ENCODE measurements at places on chromosomes 3 and 15.

GRCh38 chr3:169283951-169284350 is 379.6 kb downstream of the MECOM start:
- DNase-seq, result no peak
- no peaks in the 10 kb centered on the region for H3K27me3 ChIP-seq
- H3K27ac ChIP-seq, result no peak overlapping the region
- no peak overlapping the region for H3K4me3 ChIP-seq

GRCh38 chr15:78342021-78342420 is 1.9 kb downstream of the CRABP1 start:
- H3K27me3 ChIP-seq, result peaks cover 49% of the 10 kb centered on the region
- H3K4me3 ChIP-seq, result no peak overlapping the region
- no peak for DNase-seq
- H3K27ac ChIP-seq, result no peak overlapping the region
- H3K36me3 ChIP-seq, result no peaks in the 10 kb centered on the region
- peaks cover 4% of the 10 kb centered on the region for H3K4me1 ChIP-seq

GRCh38 chr15:84775867-84776449 is 27.6 kb downstream of the ZNF592 start:
- no peak for DNase-seq
- no peak overlapping the region for H3K4me3 ChIP-seq
- no peak overlapping the region for H3K27ac ChIP-seq
- peaks cover 12% of the 10 kb centered on the region for H3K4me1 ChIP-seq
- H3K36me3 ChIP-seq, result peaks cover 23% of the 10 kb centered on the region
- H3K27me3 ChIP-seq, result no peaks in the 10 kb centered on the region

- no peaks in the 10 kb centered on the region for H3K36me3 ChIP-seq
- no peak overlapping the region for H3K4me3 ChIP-seq
- H3K27ac ChIP-seq, result no peak overlapping the region
- DNase-seq, result no peak
- H3K27me3 ChIP-seq, result peaks cover 3% of the 10 kb centered on the region
- no peaks in the 10 kb centered on the region for H3K4me1 ChIP-seq
Measured at GRCh38 chr3:134749174-134749573, 45.9 kb upstream of the EPHB1 start.

DNA sequence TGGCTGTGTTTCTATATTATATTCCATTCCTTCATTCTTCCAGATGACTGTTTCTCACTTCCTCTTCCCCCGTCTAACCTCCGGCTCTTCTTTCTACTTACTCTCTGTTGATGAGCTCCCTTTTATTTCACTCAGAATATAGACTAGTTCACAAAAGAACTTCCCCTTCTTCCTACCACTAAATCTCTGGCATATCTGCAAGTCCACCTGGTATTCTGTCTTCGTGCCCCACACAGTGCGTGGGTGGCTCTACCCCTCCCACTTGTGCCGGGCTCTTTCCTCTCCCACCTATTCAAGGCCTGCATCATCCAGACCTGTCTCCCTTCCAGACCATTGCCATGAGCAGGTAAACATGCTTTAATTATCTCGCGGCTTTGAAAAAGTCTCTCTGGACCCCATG is 73.0 kb downstream of the SCN10A start:
- H3K36me3 ChIP-seq, result no peaks in the 10 kb centered on the region
- H3K27me3 ChIP-seq, result peaks cover 12% of the 10 kb centered on the region
- H3K4me3 ChIP-seq, result no peak overlapping the region
- no peak for DNase-seq
- H3K4me1 ChIP-seq, result no peaks in the 10 kb centered on the region

- H3K36me3 ChIP-seq, result no peaks in the 10 kb centered on the region
- no peak for DNase-seq
- H3K4me1 ChIP-seq, result no peaks in the 10 kb centered on the region
- H3K4me3 ChIP-seq, result no peak overlapping the region
- H3K27me3 ChIP-seq, result peaks cover 10% of the 10 kb centered on the region
Measured at GRCh38 chr3:161212906-161213305, 8.2 kb upstream of the NMD3 start.

DNA sequence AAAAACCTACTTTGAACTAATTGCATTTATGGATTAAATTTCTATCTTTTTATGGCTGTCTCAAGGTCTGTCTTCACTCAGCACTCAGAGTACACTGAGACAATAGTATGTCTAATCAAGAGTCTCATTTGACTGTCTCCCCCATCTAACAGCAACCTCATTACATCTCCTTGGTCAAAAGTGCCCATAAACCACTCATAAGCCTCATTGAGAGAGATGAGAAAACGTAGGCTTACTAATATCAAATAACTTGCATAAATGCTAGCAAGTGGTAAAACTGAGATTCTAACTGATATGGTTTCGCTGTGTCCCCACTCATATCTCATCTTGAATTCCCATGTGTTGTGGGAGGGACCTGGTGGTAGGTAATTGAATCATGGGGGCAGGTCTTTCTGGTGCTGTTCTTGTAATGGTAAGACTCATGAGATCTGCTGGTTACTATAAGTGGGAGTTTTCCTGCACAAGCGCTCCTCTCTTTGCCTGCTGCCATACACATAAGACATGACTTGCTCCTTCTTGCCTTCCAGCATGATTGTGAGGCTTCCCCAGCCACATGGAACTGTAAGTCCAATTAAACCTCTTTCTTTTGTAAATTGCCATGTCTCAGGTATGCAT is 113.9 kb downstream of the TFDP2 start:
- no peaks in the 10 kb centered on the region for H3K27me3 ChIP-seq
- H3K4me3 ChIP-seq, result no peak overlapping the region
- no peaks in the 10 kb centered on the region for H3K36me3 ChIP-seq
- H3K4me1 ChIP-seq, result peaks cover under 1% of the 10 kb centered on the region

DNA sequence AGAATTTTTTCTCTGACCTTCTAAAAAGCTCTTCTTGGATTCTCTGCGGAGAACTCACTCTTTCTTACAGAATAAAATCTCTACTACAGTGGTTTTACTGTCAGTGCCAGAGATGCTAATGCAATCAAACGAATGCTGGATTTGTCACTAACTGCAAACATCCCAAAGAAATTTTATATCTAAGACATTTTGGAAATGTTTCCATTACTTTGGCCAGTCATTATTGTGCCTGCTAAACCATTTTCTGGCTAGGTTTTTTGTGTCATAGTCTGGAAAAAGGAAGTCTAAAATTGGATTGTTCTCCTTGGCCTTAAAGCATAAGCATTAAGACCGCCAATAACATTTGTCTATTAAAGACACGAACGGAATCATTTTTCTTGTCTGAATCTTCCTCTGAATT is 54.0 kb downstream of the PLOD2 start:
- no peaks in the 10 kb centered on the region for H3K27me3 ChIP-seq
- H3K4me1 ChIP-seq, result no peaks in the 10 kb centered on the region
- no peaks in the 10 kb centered on the region for H3K36me3 ChIP-seq
- no peak overlapping the region for H3K4me3 ChIP-seq
- no peak for DNase-seq
- no peak overlapping the region for H3K27ac ChIP-seq

GRCh38 chr3:125116311-125117080 is 60.7 kb upstream of the HEG1 start:
- peaks cover 52% of the 10 kb centered on the region for H3K4me1 ChIP-seq
- no peaks in the 10 kb centered on the region for H3K36me3 ChIP-seq
- H3K27ac ChIP-seq, result no peak overlapping the region
- no peak for DNase-seq
- H3K27me3 ChIP-seq, result peaks cover 16% of the 10 kb centered on the region

- no peak for DNase-seq
- H3K36me3 ChIP-seq, result no peaks in the 10 kb centered on the region
- no peaks in the 10 kb centered on the region for H3K4me1 ChIP-seq
- H3K4me3 ChIP-seq, result no peak overlapping the region
Measured at GRCh38 chr3:16665282-16665741, 60.1 kb upstream of the DAZL start.

DNA sequence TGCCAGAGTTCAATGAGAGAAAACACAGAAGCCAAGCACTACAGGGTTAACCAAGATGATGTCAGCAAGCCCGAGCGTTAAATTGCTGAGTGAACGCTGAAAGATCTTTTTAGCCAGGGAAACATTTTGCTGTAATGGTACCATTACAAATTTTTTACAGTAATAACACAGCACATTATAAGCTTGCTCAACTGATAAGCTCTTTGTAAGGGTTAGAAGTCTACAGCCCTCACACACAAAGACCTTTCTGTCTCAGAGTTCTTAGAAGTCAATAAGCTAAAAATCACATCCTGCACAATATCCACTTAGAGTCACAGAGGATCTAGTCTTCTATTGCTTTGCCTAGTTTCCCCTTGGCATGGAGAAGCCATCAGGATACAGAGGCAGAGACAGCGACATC is 29.9 kb downstream of the CHSY1 start:
- H3K36me3 ChIP-seq, result peaks cover 45% of the 10 kb centered on the region
- H3K27me3 ChIP-seq, result no peaks in the 10 kb centered on the region
- peaks cover 47% of the 10 kb centered on the region for H3K4me1 ChIP-seq
- H3K4me3 ChIP-seq, result no peak overlapping the region
